ENCODE measurements at places on chromosomes 12 and 14. TPM values are rescaled to one million over a fixed set of nuclear protein-coding genes. Genes with fewer than 3 reads are reported as not detected.
A peak's percentile ranks its signal among the peaks of the same experiment; 100 is the strongest.

DNA sequence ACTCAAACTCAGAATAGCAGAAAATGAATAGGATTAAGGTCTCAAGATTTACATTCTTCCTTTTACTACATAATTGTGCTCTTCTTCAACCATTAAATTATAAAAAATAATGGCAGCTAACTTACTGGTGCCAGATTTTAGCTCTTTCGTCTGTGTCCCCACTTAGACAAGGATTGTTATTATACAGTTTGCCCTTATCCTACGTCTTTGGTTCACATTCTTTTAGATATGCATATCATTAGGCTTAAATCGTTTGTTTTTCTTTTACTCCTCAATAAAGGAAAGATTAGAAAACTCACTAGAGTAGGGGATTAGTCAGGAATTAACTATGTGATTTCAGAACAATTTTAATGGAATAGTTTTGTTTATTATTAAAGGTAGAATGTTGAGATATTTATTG lies 129.6 kb upstream of the GARIN2 start:
- DNase-seq: no peak

DNA sequence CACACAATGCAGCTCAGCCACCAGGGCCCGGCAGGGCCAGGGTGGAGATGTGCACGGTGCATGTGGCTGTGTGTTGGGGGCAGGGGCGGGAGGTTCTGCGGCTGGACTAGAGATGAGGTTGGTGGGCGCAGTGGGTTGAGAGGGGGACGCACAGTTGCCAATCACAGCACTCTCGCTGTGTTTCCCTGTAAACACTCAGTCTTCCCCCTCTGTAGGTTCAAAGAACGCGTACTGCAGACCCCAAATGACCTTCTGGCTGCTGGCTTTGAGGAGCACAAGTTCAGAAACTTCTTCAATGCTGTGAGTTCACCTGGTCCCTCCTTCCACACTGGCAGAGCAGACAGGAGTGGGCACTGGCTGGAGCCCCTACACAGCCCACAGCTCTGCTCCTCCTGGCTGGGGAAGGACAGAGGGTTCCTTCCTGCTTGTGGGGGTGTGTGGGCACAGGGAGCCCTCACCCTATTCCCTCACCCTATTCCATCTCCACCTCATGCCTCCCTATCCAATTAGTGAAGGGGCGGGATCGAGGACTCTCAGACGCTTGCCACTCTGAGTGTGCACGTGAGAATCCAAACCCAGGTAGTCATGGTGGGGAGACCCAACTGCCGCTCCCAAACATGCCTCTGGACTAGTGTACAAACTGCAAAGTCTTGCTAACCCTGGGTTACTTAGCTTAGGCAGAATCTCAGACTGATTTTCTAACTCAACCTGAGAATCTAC lies 17.8 kb downstream of the OTUB2 start:
- DNase-seq: no peak

DNA sequence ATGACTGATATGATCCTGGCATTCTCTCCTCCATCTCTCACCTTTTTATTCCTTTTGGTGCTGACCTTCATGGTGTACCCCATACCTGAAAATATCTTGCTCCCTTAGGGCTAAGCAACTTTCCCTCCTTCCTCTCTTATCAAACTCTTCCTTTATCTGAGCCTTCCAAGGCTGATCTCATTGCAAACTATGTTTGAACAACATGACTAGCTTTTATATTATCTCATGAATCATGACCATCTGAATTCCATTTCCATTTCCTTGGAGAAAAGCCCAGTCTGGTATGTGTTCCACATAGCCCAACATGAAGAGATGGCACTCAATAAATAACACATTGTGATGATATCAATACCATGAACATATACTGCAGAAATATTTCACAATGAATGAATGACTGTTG lies 111.6 kb downstream of the TSPAN8 start:
- DNase-seq: peak; percentile 80

- no peak for DNase-seq
Measured at GRCh38 chr14:103854017-103854808, 6.8 kb upstream of the PPP1R13B start.

The KSR2 gene
- total RNA-seq: not detected

The DNAJC22 gene
- total RNA-seq: 2.5 TPM

DNA sequence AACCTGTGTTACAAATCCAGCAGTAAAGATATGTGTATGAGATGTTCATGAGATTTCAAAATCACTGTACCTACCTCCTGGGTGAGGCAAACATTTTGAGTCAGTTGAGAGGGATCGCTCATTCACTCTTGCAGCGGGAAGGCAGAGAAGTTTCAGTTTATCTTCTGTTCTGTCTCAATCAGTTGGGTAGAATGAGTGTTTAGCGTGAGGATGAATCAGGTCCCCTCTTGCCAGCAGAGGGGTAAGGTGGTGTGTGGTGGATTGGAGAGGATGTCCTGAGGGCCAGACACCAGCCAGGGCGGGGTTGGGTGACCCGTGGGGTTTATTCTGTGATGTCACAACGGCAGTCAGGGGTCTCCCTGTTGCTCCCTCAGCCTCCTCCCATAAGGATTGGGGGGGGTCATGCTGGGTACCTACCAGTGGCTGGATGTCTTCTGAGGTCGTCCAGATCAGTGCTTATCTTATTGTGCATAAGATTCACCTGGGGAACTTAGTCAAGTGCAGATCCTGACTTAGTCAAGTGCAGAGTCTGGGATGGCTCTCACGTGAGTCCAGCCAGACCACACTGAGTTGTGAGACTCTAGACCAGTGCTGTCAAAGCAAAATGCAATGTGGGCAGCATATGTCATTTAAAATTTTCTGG lies at the start of gene GSG1:
GSG1 (minus strand) TSS at position 277 of the 643 bp plus-strand sequence; CDS start at position 122, 155 bp downstream.
- DNase-seq: peak; percentile 91

- DNase-seq: peak; percentile 77
Measured at GRCh38 chr14:64191756-64192155, 102.4 kb downstream of the ESR2 start.

The TUNAR gene
- total RNA-seq: not detected

DNA sequence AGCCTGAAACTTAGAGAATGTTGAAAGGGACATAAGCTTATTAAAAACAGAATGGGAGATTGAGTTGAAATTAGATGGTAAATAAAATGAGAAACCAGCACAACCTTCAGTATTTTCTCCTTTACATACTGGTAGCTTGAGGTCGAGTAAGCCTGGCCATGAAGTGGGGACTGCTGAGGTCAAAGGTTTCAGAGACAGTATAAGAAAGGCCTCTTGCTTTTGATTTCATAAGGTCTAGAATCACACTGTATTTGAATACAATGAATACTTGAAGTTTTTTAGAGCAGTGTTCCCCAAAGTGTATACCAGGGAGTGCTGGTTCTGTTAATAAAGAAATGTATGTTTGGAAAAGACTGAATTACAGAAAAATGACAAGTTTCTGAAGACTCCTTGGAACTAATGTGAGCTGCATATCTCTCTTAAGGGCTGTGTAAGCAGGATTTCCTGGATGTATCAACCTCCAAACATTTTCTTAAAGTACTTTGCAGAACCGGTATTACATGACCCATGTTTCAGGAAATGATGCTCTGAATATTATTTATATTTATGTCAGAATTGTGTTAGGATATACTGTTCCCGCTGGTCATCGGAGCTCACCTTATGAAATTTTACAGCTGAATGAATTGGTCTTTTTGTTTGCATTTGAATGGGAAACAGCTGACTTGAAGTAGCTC lies 85.0 kb downstream of the AKAP6 start:
- DNase-seq: no peak

The CCDC175 gene
- not detected for total RNA-seq

DNA sequence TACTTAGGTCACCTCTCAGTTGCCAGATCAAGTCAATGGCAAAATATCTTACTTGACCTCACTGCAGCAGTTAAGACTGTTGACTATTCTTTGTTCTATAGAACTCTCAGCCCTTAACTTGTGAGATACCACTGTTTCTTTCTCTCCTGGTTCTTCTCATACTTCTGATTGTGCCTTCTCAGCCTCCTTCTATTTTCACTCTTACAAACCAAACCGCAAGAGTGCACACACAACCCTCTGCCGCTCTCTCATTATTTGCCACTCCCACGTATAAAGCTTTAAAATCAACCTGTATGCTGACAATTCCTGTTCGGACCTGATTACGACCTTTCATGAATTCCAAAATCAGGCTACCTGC lies 4.5 kb downstream of the E2F7 start:
- DNase-seq: no peak

The KRT6B gene
- total RNA-seq: not detected

GRCh38 chr12:91001306-91001705 lies 3.5 kb downstream of the EPYC start:
- DNase-seq: no peak

- DNase-seq: no peak
Measured at GRCh38 chr12:63075376-63076060, 75.5 kb downstream of the AVPR1A start.

The ENDOU gene
- total RNA-seq: not detected

DNA sequence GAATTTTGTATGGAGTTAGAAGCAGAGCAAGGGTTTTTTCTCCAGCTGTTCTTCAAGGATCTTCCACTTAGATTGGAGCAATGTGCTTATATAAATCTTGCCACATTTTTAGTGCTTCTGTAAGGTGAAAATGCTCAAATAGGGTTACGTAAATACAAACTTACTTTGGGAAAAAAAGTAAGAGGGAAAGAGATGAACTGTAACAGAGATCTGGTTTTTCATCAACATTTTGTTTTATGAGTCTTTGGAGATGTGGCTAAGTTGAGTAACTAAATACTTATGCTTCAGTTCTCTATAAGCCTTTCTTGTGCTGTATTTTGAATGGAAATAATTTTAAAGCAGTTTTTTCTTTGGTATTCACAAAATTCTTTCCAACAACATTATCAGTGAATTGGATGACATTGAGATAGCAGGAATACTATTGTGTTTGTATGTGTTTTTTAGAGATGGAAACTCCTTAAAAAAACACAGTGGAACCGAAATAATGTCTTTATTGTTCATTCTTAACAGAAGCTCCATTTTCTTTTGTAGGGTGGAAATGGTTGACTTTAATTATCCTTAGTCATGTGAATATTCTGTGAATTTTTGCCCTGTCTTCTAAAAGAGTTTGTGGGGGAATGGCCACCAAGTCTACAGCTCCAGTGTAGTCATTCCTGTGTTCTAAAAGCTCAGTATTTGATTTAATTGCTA lies 45.7 kb downstream of the NPAS3 start:
- no peak for DNase-seq

DNA sequence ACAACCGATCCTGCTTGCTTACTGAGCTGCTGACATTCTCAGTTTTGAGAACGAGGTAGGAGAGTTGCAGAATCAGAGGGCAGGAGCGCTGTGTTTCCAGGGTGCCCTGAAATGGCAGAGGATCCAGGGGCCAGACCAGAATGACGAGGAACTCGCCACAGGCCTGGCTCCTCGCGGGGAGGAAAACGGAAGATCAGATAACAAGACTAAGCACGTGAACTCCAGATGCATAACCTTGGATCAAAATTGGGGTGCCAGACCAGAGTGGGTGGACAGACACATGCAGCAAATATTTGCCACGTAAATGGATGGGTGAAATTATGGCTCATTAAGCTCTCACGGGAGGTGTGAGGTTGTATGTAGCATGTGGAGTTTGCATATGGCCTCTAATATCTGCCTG lies 46.5 kb downstream of the ELK3 start:
- peak; percentile 86 for DNase-seq

All from GM23248 (cell line).